Non-pigmented ciliary epithelial cell (primary cell): ENCODE measurements at places on chromosomes 16 and 17.

- no peak for DNase-seq
Measured at GRCh38 chr16:2150418-2151187, 2.2 kb downstream of the RAB26 start.

- DNase-seq, result no peak
Measured at GRCh38 chr17:67639555-67639954, 78.2 kb upstream of the NOL11 start.

DNA sequence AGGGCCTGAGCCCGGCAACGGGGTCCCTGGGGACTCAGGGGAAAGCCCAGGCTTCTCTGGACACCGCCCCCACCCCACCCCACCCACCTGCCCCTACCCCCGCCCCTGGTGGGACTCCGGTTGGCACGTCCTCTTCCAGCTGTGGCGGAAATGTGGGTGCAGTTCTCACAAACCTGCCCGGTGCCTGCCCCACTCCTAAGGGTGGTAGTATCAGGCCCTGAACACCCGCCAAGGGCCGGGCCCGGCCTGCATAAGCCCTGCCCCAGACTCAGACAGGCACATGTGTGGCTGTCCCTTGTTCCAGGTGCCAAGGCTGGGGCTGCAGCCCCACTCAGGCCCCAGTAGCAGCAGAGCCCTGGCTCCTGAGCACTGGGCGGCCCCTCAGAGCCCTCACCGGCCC lies 58.1 kb downstream of the ACTG1 start:
- no peak for DNase-seq

DNA sequence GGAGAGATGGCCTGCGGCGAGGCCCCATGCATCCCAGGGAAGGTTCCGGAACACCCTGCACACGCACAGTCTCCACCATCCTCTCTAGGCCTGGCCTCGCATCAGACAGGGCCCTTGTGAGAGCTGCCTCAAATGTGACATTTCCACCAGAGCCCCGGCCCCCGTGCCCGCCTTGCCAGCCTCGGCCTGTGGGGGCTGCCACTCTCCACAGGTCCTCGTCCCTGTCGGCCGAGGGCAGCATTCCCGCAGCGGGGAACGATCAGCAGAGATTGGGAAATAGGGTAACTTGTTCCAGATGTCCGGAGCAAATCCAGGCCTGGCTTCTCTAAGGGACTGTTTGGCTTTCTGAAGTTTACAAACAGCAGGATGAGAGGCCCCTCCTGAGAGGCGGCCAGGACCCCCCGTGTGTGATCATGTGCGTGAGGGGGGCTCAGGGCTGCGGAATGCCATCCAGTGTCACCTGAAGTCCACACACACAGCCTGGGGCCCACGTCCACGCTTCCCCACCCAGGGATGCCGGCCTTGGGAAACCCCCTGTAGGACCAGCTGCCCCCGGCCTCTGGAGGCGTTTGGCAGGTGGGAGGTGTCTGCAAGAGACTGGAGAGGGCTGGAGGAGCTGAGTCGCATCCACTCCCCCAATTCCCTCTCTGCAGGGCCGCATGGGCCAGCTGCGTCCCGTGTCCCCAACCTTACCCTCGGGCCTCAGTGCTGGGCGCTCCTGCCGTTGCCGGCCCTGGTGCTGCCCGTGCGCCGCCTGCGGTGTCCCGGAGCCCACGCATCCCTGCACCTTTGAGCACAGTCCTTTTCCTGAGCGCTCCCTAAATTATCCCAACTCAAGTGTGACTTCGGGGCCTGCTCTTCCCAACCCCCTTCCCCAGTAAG lies 70.4 kb downstream of the ZDHHC7 start:
- DNase-seq, result no peak

DNA sequence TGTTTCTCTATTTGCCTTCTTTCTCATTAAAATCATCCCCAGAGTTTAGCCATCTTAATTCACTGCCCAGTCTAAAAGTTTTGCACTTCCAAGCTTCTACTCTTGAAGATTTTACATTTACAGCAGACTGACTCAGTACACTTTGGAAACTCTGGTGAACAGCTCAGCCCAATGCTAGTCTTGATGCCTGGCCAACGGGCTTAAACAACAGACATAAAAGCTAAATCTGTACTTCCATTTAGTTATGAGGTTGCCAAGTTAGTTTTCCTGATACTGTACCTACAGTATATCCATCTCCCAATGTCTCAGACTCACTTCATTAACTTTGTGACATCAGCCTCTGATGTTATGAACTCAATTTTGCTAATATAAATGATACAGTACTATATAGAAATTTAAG lies 891.8 kb upstream of the SOX9 start:
- DNase-seq, result no peak

DNA sequence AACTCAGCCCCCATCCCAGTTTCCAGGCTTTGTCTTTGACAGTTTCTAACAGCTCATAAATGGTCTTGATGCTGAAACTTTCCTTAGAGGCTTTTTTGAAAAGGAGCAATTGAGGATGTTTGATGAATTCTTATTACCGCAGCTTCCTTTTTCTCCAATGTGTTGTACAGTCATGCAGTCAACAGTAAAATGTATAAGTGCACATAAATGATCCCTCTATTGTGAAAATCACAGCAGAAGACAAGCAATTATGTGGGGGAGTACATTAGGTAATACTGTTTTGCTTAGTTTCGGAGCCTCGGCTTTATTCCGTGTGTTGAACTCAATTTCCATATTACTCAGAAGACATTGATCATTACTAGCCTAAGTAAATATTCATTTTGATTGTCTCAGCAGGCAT lies 673.7 kb downstream of the CDH8 start:
- no peak for DNase-seq

GRCh38 chr16:73542885-73543284 lies 495.0 kb upstream of the ZFHX3 start:
- DNase-seq, result no peak

DNA sequence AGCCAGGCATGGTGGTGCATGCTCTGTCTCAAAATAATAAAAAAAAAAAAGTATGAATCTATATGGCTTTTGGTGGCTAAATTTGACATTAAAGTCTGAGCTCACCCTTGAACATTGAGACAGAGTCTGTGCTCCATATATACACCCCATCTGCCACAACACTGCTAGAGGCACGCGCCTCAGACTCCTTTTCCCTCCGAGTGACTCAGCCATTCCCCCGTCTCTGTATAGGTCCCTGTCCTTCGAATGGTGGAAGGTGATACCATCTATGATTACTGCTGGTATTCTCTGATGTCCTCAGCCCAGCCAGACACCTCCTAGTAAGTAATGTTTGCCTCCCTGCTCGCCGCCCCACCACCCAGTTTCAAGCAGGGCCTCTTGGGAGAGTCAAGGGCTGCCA lies 4.5 kb upstream of the EFNB3 start:
- DNase-seq, result no peak

GRCh38 chr17:57839571-57839923 lies 10.3 kb downstream of the MRPS23 start:
- no peak for DNase-seq

DNA sequence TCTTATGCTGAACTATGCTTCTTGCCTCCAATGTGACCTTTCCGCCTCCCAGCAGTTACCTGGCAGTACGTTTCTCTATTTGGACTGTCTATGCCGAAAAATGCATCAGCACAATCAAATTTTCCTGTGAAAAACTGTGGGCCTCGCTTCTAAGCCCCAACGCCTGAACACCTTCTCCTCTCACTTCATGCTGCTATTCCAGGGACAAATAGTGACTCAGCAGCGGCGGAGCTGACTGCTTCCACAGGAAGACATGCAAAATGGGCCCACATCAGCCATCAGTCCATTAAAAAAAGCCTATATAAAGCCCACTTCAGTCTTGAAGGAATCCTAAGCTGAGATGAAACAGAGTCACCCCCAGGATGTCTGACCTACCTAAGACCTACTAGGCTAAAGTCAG lies 10.5 kb upstream of the PIP4K2B start:
- DNase-seq, result no peak
